ENCODE measurements at places on chromosomes 2 and 18. TPM values are rescaled to one million over a fixed set of nuclear protein-coding genes. Genes with fewer than 3 reads are reported as not detected.
A peak's percentile ranks its signal among the peaks of the same experiment; 100 is the strongest.

DNA sequence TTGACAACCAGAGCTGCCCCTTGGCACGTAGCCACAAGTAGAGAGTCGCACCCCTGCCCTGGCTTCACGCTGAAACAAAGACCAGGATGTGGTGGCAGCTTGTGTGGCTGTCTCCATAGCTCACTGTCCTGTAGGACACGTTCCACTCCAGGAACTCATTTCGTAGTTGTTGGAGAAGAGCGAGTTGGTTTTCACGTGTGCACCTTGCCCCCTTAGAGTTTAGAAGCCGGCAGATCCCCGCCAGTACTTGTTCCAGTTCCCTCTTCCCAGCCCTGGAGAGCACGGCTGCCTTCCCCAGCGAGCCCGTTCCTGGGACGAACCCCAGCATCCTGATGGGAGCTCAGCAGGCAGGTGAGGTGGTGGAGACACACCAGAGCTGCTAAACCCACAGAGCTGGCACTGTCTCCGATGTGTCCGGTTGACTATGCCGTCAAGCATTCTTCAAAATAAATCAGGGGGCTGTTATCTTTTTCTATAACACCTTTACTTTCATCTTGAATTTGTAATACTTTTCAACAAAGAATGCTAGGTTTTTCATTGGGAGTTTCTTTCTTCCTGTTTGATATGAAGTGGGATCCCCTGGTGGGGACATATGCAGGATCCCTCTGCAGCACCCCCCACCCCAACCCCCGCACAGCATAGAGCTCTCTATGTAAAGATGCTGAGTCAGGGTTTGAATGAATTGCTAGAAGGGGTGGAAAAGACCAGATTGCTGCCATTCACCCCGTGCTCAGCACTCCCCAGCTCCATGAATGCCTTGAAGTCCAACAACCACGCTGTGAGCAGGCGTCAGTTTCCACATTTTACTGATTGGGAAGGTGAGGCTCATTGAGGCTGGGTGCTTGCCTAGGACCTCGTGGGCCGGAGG, 44.5 kb downstream of the GREB1 start:
- DNase-seq = no peak

DNA sequence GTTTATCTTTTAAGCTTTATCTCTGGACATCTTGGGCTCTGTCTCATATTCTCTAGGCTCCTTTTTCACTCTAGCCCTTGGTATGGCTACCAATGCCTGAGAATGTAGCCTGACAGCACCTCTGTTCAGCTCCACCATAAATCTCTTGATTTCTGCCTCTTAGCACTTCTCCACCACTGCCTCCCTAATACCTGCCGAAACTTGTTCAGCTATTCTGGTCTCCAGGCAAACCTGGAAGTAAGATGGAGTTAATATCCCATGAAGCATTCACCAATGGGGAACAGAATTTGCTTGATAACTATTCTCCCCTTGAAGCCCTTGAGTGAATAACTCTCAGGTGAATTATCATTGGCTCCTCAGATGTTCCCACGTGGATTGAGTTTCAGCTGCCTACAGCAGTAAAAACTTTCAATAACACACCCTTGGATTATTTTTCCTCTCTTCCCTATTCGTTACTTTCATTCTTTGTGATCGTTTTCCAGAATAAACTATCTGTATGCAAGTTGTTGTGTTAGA, 145.6 kb downstream of the EVA1A start:
- DNase-seq = no peak

- no peak for DNase-seq
These were observed 63.5 kb upstream of the CNTNAP5 start for GRCh38 chr2:123961576-123961975.

DNA sequence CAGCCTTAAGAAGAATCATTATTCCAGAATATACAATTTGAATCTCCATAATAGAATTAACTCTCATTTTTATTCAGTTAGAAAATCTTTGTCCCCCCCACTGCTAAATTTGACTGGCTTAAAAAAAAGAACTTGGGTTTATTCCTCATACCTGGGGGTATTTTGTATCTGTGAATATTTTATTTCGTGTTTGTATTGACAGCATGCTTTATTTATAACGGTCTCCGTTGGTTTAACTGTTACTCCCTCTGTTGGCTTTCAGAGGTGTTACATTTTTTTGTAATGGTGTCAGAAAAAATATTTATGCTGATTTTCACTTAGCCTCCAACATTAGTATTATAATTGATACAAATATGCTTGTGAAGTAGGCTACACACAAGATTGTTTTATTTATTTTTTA, 109.1 kb downstream of the HAUS1 start:
- DNase-seq = peak; percentile 37

DNA sequence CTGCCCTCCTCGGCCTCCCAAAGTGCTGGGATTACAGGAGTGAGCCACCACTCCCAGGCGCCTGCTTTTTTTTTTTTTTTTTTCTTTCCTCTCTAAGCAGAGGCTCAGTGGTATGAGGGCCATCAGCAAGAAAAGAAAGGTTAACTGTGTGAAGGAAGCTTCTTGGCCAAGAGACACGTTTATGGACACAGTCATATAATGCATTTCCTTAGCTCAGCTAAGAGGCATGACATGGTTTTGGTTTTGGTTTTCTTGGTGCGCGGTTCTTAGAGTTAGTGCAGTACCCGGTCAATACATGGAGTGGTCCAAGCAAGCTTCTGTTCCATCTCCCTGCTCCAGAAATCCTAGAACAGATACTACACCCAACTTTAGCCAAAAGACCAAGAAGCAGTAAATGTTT, 42.6 kb downstream of the RALBP1 start:
- no peak for DNase-seq

- DNase-seq = no peak
These were observed 21.4 kb downstream of the ANKRD30B start for GRCh38 chr18:14769381-14769780.

- DNase-seq = no peak
These were observed 2.4 kb downstream of the TLX2 start for GRCh38 chr2:74516650-74517049.

DNA sequence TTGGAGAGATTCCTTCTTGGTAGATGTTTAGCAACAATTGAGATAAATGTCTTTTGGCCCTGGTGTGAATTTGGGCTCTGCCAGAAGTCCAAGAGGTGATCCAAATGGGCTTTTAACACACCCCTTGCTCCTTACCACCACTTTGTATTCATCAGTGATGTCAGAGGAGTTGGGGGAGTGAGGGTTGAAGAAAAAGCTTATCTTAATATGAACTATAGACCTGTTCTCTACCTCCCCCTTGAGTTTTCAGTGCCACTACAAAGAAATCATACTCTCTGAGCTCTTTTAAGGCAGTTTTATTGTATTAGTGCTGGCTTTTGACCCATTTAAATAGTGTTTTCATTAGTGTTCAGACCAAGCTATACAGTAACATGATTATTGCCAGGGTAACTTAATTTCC, 229.1 kb downstream of the PHLPP1 start:
- peak; percentile 26 for DNase-seq

- no peak for DNase-seq
These were observed 382.3 kb downstream of the FIGN start for GRCh38 chr2:163353551-163353950.

- no peak for DNase-seq
These were observed 2.9 kb upstream of the MEIS1 start for GRCh38 chr2:66431846-66432587.

GRCh38 chr18:61371111-61371510, 37.9 kb downstream of the CDH20 start:
- no peak for DNase-seq

DNA sequence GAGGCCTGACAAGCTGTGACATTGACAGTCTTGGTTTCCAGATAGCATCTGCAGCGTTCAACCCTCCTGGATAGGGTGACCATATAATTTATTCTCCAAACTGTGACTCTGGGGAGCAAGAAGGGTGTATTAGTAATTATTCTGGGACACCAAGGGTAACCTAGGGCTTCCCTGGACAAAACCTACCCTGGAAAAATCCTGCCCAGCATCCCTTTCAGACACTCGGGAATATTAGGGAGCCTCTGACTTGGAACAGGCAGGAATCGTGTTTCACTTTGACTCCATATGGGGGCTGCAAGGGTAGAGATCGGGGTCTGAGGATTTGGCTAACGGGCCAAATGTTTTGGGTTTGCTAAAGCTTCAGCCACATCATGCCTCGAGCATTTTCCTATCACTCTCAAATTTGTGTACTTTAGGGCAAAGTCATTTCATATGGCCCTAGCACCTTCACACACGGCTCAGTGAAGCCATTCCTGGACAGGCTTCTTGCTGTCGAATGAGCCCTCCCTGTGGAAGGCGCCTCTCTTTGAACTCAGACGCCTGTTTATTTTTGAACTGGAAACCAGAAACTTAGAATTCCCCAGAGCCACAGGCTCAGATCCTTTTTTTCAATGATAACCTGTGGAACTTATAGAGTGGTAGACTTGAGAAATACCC, 129.9 kb downstream of the DDX1 start:
- DNase-seq = no peak

DNA sequence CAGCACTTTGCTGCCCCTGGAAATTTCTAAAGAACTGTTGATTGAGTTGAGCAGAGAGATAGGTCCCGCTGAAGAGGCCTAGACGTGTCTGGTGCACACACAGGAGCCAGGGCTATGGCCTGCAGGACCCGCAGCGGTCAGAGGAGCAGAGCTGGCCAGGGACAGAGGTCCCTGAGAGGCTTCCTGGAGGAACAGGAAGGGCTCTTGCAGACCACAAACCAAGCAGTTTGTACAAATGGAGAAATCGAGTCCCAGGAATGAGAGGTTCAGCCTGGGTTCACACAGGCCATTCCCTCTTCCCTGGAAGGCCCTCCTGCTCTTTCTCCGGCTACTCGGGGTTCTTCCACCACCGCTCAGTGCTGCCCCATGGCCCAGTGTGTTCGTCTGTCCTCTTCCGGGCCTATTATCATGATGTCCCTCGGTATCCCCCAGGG, 1.2 kb upstream of the BIN1 start:
- no peak for DNase-seq

GRCh38 chr18:61651880-61652268, 240.9 kb downstream of the RNF152 start:
- peak; percentile 51 for DNase-seq

DNA sequence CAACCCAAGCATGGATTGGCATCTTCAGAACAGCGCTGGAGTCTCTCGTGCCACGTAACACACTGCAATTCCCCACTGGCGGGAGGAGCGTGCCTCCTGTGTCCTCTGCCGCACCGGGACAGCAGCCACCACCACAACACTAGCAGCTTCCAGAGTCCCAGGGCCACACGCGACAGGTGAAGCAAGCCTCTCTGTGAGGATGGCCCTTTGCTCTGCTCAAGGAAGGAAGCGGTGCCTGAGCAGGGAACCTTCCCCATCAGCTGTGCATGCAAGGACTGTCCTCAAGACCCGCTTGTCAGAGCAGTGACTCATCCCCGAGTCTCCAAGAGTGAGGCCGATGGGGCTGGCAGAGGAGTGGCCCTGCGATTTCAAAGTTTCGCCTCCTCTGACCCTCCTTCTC, 44.0 kb downstream of the TTC32 start:
- DNase-seq = no peak

- peak; percentile 45 for DNase-seq
These were observed 45.2 kb downstream of the USP34 start for GRCh38 chr2:61425605-61426155.

GRCh38 chr18:51041677-51042352, 11.8 kb downstream of the SMAD4 start:
- DNase-seq = no peak

DNA sequence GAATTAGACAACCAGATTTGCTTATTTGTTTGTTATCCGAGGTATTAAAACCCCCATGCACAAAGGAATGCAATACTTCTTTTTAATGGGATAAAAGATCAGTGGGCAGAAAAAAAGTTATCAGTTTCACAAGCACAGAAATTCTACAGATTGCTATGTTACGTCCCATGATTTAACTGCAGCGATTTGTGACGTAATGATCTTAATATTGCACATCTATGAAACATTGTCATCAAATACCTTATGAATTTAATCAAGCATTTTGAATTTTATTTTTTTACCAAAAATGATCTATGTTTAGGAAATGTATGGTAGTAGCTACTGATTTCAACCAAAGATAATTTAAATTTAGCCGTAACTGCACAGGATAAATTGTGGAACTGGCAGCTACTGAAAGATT, 138.9 kb downstream of the FHOD3 start:
- no peak for DNase-seq

DNA sequence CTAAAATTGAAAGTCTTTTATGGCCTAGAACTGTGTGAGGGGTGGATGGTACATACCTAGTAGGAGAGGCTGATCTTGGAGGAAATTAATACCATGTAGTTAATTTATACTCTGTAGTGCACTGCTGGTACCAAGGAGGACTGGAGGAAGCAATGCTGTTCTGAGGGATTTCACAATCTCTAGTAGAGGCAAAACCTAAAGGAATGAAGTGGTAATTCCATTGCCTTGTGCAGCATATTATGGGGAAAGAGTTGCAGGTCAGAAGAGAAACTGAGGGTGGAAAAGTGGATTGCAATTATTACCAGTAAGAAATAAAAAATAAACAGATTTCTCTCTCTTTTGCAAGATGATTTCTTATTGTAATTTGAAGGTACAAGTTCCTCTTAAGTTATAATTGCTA, 2.2 kb downstream of the ABI2 start:
- no peak for DNase-seq

DNA sequence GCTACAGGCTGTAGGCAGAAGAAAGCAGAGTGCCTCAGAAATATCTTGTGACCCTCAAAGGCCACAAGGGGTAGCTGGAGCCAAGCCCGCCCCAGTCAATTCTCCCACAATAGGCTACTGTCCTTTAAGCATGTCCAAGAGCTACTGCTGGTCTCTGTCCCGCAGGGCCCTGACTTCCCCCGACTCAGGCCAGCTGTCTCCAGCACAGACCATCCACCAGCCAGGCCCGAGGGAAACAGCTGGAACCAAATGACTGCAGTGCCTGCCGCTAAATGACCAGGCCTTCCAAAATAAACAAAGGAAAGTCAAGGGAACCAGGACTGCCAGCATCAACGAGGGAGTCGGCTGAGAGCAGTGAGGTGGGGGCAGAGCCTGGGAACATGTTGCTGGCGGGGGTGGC, 36.7 kb downstream of the MCFD2 start:
- peak; percentile 87 for DNase-seq

- no peak for DNase-seq
These were observed 120.2 kb upstream of the ZNF516 start for GRCh38 chr18:76615065-76615733.

The FSHR gene
- not detected for total RNA-seq

The GREB1 gene
- under 0.01 TPM for total RNA-seq

The BBS5 gene
- total RNA-seq = 1.3 TPM

The TDRD15 gene
- total RNA-seq = not detected

The DLGAP1 gene
- total RNA-seq = not detected

The CXCR1 gene
- total RNA-seq = not detected

The ALPP gene
- not detected for total RNA-seq

The PLGLB1 gene
- total RNA-seq = 1.4 TPM

The SIX3 gene
- total RNA-seq = not detected

Data from lung microvascular endothelial cell (primary cell).